ENCODE measurements at places on chromosomes 5 and 9.

DNA sequence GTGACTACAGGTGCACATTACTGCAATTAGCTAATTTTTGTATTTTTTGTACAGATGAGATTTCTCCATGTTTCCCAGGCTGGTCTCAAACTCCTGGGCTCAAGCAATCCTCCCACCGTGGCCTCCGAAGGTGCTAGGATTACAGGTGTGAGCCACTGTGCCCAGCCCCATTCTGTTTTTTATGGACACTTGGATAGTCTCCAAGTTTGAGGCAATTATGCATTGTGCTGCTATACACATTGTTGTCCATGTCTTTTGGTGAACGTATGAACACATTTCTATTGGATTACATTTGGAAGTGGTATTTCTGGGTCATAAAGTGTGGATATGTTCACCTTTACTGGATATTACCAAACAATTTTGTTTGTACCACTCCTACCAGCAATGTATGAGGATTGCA lies 22.4 kb upstream of the PLPP1 start:
- DNase-seq = no peak

GRCh38 chr9:69898714-69899209 lies 78.1 kb downstream of the CFAP95 start:
- no peak for DNase-seq

GRCh38 chr5:137188566-137188965 lies 310.6 kb downstream of the SPOCK1 start:
- no peak for DNase-seq

GRCh38 chr5:92917044-92917443 lies 664.0 kb downstream of the NR2F1-AS1 start:
- no peak for DNase-seq

DNA sequence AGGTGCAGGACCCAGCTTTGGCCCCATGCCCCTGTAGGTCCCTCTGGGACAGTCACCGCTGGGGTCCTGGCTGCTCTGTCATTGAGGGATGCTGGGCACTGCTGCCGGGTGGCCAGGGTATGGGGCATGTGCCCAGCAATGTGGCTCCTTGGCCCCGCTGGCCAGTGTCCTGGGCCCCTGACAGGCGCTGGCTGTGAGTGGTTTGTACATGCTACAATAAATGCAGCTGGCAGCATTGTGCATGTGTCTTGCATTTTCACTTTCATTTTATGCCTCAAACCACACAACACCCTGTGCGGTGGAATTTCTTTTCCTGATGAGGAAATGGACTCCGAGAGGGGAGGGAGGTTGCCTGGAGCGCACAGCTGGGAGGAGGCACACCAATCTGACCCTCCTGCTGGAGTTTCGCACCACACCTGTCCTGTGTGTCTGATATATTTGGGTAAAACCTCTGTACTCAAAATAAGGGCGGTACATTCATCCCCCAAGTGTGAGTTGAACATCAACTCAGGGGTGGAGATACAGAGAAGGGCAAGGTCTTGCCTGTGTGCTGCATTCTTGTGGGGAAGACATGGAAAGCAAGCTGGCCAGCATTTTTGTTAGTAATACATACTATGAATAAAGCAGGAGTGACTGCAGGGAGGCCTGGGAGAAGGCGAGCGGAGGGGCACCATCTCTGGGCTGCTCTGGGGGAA lies 11.7 kb downstream of the TSPAN17 start:
- DNase-seq = no peak

GRCh38 chr5:2874099-2874498 lies 122.6 kb upstream of the IRX2 start:
- no peak for DNase-seq

DNA sequence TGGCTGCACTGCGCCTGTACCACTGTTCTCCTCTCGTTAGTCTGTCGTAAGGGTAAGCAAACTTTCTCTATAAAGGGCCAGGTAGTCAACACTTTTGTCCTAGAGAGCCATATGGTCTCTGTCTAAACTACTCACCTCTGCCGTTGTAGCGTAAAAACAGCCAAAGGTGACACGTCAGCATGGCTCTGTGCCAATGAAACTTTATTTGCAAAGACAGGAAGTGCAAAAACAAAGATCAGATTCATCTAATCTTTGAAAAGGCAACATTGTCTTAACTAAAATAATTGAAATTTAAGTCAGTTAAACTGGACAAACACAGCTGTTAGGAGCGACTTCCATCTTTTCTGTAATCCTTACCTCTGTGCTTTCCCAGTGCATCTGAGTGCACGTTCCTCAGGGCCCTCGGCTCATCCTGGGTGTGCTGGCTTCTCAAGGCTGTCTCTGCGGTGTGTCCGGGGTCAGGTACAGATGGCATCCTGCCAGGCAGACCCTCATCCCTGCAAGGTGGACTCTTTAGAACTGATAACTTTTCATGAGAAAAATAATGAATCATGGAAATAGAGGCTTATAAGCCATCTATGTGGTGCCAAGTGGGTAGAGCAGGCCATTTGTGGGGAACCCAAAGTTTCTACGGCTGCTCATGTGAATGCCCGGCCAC lies 35.2 kb upstream of the IRX4 start:
- no peak for DNase-seq

DNA sequence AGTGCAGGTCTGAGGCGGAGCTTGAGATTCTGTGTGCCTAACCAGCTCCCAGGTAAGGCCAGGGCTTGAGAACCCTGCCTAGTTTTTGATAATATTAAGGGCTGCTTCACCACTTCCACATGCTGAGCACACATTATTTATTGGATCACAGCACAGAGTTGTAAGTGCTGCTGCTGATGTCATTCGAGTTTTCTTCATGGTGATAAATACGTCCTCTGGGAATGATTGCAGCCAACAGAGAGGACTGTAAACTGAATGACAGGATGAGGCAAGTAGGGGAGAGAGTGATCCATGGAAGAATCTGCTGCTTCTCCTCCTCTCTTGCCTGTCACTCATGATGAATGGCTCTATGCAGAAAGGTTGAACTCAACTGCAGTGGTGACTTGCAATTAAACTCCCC lies 77.9 kb upstream of the VPS13A start:
- DNase-seq = no peak

DNA sequence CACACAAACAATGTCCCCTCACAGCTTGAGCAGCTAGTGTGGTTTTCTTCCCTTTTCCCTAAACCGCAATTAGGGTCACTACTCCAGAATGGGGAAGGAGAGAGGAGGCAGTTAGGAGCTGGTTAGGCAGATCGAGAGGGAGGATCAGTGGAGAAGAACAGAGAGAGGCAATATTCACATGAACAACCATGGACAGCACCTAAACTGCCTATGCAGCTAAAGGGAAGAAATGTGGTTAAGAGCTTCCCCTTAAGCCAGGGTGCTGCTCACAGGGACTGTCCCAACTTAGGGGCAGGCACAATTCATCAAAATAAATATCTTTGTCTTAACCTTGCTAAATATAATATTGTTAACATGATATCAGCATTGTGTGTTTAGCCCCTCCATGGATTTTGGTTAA lies 359.3 kb upstream of the CDH18 start:
- no peak for DNase-seq

DNA sequence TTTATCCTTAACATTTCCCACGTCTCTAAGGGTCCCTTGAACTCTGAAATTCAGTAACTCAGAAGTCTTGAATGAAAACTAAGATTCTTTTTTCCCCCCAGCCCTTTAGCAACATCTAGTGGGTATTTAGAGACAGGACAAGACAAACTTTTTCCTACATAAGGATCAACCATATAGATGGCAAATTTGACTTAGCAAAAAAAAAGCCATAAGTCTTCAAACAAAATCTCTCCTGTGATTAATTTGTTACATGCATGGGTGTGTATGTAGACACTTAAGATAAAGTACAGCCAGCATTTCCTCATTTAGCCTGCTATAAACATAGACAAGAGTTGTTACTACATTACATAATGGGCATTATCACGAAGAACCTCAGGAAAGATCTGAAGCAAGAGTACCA lies 29.1 kb upstream of the ANKRD31 start:
- no peak for DNase-seq

- DNase-seq = no peak
These were observed 78.8 kb downstream of the SPATA31C2 start for GRCh38 chr9:88059469-88059868.

GRCh38 chr9:97567182-97567893 lies 65.8 kb downstream of the TSTD2 start:
- DNase-seq = no peak

DNA sequence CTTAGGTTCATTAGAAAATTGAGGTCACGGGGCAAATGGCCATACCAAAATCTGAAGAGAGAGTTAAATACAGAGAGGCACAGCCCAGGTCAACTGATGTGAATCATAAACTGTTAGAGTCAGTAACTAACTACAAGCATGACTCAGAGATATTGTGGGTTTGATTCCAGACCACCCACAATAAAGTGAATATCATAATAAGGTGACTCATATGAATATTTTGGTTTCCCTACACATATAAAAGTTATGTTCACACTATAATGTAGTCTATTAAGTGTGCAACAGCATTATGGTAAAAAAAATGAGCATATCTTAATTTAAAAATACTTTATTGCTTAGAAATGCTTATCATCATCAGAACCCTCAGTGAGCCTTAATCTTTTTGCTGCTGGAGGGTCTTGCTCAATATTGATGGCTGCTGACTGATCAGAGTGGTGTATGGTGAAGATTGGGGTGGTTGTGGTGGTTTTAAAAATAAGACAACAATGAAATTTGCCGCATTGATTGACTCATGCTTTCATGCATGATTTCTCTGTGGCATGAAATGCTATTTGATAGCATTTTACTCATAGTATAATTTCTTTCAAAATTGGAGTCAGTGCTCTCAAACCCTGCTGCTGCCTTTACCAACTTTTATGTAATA lies 53.1 kb upstream of the EDIL3 start:
- DNase-seq = no peak

- no peak for DNase-seq
These were observed 14.5 kb downstream of the CATSPER3 start for GRCh38 chr5:134982230-134982629.

DNA sequence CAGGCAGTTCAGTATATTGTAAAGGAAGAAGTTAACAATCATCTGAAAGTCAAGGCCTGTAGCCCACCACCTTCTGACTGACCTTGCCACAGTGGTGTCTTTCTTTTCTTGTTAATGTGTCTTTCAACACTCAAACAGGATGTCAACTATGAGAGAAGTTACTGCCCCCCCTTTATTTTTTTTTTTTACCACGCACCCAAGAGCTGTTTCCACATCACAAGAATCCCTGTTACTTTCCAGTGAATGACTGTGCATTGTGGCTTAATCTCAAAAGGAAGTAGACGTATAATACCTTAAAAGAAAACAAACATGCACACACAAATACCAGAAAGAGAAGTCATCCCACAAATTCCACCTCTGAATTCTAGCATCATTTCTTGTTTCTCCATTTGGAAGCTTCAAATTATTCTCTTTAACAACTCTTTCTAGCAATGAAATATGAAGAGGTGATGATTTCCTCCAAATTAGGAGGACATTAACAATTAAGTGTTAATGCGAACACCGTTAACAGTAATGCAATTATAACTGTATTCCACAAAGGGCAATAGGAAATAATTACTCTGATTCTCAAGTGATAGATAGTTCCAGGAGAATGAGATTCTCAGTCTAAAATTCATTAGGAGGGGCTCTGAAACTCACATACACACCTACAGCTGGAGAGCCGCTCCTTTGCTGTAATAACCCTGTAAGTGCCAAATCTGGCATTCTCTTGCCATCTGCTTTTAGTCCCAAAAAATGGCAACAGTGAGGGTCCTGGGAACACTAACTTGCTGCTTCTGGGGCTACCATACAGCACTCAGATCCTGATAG lies 201.0 kb downstream of the EFNA5 start:
- no peak for DNase-seq

DNA sequence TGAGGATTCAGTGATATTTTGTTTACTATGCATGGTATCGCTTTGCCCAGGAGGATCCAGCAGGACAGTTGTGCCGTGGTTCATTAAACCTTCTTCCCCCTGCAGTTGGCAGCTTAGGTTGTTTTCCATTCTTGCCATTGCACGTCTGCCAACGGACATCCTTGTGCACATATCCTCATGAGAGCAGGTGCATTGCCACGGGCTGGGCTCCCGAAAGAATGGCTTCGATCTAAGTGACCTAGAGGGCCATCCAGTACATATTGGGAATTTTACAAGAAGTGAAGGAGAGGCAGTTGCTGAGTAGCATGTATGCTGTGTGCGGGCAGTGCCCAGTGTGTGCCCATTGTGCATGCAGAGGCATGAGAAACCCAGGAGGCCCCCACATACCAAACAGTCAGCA lies 22.1 kb downstream of the HRH2 start:
- no peak for DNase-seq

GRCh38 chr9:111114486-111114885 lies 76.2 kb upstream of the LPAR1 start:
- DNase-seq = no peak

- DNase-seq = no peak
These were observed 104.8 kb downstream of the GABBR2 start for GRCh38 chr9:98603821-98604383.

DNA sequence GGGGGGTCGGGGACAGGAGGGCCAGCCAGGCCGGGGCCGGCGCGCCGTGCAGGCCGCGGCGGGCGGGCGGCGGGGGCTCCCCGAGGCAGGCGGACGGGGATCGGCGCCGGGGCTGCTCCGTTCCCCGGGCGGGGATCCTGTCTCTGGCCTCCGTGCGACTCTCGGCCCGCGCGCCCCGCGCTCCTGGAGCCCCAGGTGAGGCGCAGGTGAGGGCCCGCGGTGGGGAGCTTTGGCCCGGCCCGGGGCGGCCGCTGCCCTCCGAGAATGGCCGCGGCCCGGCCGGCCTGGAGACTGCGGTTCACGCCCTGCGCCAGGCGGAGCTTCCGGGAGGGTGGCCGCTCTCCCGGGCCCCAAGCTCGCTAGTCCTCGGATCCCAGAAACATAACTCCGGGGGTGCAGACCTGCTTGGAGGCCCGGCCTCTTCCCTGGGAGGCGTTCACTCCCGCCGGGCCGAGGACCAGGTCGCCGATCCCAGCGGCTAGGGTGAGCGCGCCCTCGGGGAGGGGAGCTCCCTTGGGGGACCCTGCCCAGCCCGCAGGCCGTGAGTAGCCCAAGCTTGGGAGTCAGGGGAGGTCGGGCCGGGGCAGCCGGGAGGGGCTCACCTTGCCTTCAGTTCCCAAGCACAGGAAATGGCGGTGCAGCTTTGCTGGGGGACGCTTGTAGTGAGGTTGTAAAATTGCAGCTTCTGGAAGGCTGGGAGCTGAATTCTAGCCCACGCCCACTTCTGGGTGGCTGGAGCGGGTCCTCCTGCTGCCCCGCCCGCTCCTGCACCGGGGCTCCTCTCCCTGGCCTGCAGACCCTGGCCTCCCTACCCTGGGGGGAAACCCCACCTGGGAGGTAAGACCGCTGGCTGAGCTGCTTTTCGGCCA lies 723 bp downstream of the PPP1R26 start:
- DNase-seq = no peak

GRCh38 chr9:101536938-101537337 lies 3.3 kb downstream of the RNF20 start:
- no peak for DNase-seq

GRCh38 chr5:102324714-102325113 lies 28.6 kb upstream of the SLCO4C1 start:
- no peak for DNase-seq

GRCh38 chr9:98136489-98136888 lies 17.5 kb upstream of the TRIM14 start:
- DNase-seq = no peak

DNA sequence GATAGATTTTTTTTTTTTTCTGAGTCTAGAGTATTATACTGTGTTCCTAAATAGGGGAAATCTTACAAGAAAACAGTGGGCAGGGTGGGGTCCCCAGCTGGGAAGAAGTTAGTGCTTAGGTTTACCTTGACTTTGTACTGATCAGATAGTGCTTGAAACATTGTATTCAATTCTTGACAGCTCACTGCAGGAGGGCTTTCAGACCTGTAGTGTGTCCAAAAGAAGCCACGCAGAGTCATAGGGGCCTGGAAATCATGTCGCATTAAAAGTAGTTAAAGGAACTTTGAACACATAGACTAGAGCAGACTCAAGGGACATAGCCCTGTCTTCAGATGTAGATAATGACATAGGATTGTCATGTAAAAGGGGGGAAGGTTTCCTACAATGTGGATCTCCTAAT lies 215.4 kb upstream of the NR4A3 start:
- no peak for DNase-seq

All from NCI-H524 treated with DMSO at 0.1 percent for 48 hours (cell line).